ENCODE measurements at places on chromosomes 2 and 18. TPM values are rescaled to one million over a fixed set of nuclear protein-coding genes. Genes with fewer than 3 reads are reported as not detected.

GRCh38 chr2:111950236-111950635, 51.8 kb downstream of the MERTK start:
- no peak for DNase-seq

DNA sequence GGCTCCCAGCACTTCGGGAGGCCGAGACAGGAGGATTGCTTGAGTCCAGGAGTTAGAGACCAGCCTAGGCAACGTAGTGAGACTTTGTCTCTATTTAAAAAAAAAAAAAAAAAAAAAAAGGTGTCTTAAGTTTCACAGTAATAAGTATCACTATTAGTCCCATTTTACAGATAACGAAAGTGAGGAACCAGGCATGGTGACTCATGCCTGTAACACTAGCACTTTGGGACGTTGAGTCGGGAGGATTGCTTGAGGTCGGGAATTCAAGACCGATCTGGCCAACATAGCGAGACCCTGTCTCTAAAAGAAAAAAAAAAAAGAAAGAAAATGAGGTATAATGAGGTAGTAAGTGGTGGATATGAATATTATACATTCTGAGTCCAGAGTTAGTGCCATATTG, 2.5 kb downstream of the KCNJ13 start:
- DNase-seq: no peak

DNA sequence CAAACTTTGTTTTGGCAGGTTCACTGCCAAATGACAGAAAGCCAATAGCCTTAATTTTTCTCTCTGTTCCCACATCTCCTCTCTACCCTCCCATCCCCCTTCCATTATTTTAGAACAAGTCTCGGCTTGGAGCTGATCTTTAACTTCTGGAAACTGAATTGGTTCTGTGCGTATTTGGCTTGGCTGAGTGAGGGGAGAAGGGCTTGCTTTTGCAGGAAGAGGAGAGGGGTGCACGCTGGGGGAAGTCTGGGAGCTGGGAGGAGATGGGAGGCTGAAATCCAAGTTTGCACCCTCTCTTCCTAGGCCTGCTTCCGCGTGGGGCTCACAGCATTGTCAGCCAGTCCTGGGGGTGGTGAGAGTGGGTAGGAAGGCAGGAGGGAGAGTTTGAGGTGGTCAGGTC, 176.1 kb upstream of the SPRED2 start:
- DNase-seq: no peak

- no peak for DNase-seq
Observed at GRCh38 chr2:172285010-172285621, 142.3 kb upstream of the ITGA6 start.

GRCh38 chr18:80238651-80239260, 8.6 kb downstream of the PARD6G start:
- DNase-seq: no peak

GRCh38 chr18:23718243-23718720, 29.0 kb downstream of the LAMA3 start:
- no peak for DNase-seq

- no peak for DNase-seq
Observed at GRCh38 chr2:238774980-238775509, 72.8 kb upstream of the TWIST2 start.

DNA sequence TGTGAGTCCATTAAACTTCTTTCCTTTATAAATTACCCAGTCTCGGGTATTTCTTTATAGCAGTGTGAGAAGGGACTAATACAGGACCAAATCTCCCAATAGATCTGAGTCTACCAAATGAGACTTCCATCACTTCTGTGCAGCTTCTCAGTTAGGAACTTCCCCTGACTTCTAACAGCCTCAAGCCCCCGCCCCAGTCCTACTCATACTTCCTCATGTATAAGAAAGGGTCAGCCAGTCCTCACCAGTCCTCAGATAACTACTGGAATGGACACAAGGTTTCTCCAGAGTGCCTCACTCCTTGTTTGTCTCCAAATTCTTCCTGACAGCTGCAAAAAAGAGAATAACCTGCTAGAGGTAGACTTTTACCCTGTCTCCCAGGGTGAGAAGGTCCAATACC, 19.5 kb downstream of the TTC32 start:
- no peak for DNase-seq

GRCh38 chr2:215532844-215533243, 97.0 kb upstream of the FN1 start:
- no peak for DNase-seq

DNA sequence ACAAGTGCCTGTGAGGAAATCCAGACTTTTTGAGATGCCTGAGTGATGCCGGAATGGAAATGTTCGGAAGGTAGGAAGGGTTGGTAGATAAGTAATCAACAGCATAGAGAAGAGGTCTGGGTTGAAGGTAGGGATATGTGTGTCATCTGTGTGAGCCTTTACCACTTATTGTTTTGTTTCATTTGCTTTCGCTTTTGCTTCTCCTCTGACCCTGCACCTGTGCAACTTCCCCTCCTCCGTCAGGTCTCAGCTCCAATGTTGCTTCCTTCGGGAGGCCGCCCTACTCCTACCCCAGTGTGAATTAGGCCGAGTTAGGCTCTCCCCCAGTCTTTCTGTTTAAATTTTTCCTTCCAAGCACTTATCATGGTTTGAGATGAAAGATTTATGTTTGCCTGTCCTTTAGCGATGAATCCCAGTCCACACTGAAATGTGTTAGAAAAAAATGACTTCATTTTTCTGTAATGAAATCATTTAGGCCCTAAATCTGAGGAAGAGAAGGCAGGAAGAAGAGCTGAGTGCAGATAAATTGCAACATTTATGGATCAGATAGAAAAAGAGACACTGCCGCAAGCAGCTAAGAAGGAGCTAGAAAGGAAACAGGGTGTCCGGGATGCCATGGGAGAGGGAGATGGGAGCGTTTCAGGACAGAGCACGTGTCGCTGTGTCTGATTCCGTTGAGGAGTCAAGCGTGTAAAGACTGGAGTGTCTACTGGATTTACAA, 139.6 kb upstream of the PELI1 start:
- peak; percentile 14 for DNase-seq

GRCh38 chr2:144237830-144238627, 281.9 kb downstream of the ZEB2 start:
- DNase-seq: no peak

- no peak for DNase-seq
Observed at GRCh38 chr2:235831755-235832154, 336.4 kb downstream of the GBX2 start.

DNA sequence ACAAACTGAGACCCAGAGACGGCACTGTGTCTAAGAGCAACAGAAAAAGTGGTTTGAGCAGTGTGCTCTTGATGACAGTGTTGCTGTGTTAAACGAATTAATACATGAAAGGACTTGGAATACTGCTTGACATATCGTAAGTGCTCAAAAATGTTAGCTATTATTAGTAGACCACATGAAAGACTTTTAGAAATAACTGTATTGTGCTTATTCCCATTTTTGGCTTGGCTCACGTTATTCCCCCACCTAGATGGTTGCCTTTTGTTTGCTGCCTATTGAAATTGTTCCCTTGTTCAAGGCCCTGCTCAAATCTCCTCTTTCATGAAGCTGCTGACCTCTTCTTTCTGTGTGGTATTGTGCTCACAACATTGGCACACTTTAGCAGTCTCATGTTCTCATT, 27.8 kb upstream of the C2orf74 start:
- no peak for DNase-seq

GRCh38 chr18:36580266-36580665, 248.5 kb downstream of the TPGS2 start:
- no peak for DNase-seq

GRCh38 chr2:48449073-48449840, 80.7 kb upstream of the STON1 start:
- no peak for DNase-seq

DNA sequence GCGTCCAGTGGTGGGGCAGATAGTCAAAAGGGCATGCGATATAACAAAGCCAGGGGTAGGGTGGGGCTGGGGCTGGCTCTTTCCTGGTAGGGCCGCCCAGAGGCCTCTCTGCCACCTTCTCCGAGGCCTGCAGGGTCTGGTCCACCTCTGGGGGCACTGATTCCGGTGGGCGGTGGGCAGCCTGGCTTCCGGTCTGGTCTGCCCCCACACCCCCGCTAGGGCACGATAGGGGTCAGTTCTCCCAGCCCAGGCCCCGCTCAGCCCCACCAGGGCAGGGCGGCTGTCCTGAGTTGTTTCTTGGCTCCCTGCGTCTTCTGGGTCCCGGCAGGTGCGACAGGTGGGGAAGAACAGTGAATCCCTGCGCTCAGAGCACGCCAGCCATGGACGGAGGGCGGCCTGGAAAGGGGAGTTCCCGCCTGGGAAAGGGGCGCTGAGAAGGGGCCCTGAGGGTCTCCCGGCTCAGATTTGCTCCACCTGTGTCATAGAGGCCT, 707 bp upstream of the ERFE start:
- DNase-seq: no peak

GRCh38 chr18:50277942-50278341, 3.4 kb downstream of the MBD1 start:
- DNase-seq: no peak

DNA sequence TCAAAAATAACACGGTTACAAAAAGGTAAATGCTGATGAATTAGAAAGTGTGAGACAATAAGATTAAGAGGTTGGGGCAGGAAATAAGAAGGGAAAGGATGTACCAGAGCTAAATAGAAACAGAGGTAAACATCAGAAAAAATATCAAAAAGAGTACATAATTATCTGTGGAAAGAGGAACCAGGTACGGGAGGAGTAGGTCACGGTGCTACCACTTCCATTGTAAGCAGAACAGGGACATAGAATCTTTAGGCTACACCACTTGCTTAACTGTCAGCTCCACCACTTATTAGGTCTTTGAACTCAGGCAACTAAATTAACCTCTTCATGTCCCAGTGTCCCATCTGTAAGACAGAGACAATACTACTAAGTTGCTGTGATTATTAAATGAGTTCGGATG, 350.3 kb downstream of the LRATD1 start:
- no peak for DNase-seq

GRCh38 chr2:229387866-229388265, 116.8 kb upstream of the PID1 start:
- no peak for DNase-seq

GRCh38 chr2:36376319-36376765, 20.8 kb downstream of the CRIM1 start:
- no peak for DNase-seq

GRCh38 chr2:126241001-126241400, 415.0 kb upstream of the GYPC start:
- DNase-seq: no peak

Gene ASB18
- total RNA-seq: not detected

Gene CLEC4F
- total RNA-seq: not detected

Gene FOXD4L1
- total RNA-seq: not detected

Gene KLF11
- 29.6 TPM for total RNA-seq

Gene ACTG2
- not detected for total RNA-seq

Gene KLHL41
- not detected for total RNA-seq

Gene SIX2
- total RNA-seq: not detected

Gene UGT1A10
- not detected for total RNA-seq

Gene PDE1A
- not detected for total RNA-seq

Gene CLK1
- 1,228 TPM for total RNA-seq

Gene HK2
- total RNA-seq: 7.7 TPM

Data from CD4-positive, alpha-beta T cell (primary cell).